ENCODE measurements at places on chromosomes 5 and 9.

DNA sequence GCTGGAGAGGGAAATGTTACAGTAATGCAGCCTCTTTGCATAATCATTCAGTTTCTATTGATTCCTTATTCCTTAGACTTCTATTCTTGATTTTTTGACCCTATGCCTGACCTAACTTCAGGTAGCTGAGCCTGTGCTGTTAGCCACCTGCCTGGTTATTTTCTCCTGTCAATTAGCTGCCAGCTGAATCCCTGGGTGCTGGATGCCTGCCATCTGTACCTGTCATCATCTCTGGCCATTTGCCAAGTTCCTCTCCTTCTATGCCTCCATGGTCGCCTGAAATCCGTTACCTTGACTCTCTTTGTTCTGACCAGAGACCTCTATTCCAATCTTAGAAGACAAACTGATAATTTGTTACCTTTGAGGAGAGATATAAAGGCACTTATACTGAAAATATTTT lies 178.3 kb downstream of the CAVIN4 start:
- no peak for DNase-seq

DNA sequence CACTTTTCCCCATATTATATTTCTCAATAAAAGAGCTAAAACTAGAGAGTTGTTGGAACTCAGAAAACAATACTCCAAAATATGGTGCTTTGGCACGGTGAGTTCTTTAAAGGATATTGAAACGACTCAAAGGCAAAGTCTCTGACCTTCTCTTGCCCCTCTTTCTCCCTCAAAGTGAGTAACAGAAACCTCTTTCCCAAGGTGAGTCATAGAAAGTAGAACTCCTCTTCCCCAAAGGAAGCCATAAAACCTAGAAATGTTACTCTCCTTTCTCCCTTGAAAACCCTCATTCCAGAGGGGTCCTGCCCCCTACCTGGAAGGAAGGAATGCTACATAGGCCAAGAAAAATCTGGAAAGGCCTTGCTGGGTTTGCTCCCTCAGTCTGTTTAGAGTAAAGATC lies 47.5 kb downstream of the RAPGEF6 start:
- DNase-seq, result no peak

- no peak for DNase-seq
Observed at GRCh38 chr9:122051351-122052321, 41.5 kb downstream of the TTLL11 start.

- DNase-seq, result no peak
Observed at GRCh38 chr5:120298981-120299380, 165.1 kb upstream of the PRR16 start.

- DNase-seq, result peak; percentile 15
Observed at GRCh38 chr5:131810510-131811249, 13.9 kb upstream of the FNIP1 start.

DNA sequence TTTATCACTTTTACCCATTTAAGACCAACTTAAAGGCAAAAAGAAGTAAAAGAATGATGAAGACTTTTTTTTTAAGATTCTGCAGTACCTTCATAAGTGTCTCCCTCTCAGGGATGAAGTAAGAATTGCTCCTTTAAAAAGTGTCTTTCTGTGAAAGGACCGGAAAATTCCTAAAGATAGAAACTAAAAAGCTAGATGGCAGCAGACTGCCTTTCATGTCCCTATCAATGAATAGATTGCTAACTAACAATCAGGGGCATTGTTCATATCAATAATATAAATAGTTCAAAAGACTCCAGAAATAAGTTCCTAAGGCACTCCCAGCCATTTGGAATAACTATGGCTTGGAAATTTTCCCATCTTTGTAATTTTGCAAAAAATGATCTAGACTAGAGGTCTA lies 558.0 kb downstream of the PDE4D start:
- DNase-seq, result no peak

- DNase-seq, result no peak
Observed at GRCh38 chr5:65555287-65555686, 7.7 kb downstream of the CENPK start.

GRCh38 chr5:36939969-36940858 lies 63.6 kb downstream of the NIPBL start:
- DNase-seq, result no peak

DNA sequence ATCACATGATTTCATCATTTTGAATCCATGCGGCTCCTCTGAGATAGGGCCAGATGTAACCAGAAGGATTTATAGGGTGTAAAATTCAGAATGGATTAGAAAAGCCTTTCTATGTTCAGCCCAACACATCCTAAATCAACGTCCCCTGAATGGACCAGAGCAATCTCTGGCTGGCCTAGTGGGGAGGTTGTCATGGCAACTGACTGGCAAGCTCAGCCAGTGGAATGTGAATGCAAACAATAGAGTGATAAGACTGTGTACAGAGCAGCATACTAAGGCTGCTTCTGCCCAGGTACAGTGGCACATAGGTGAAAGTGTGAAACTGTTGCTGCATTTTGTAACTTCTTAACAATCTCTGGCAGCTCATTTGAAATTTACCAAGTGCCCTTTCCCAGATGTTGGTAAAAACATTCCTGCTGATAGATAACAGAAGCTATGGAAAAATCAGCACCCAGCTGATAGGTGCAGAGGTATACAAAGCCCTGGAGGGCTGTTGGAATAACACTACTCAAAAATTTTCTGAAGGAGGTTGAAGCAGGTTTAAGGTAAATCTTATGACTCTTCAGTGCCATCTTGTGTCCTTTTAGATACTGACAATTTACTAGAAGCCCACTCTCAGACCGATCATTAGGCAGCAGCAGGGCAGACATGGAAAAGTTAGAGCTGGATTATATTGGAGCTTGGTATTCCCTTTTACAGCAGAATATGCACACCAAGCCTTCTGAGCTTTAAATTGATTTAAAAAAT lies 267.2 kb downstream of the RAB3C start:
- DNase-seq, result peak; percentile 17

DNA sequence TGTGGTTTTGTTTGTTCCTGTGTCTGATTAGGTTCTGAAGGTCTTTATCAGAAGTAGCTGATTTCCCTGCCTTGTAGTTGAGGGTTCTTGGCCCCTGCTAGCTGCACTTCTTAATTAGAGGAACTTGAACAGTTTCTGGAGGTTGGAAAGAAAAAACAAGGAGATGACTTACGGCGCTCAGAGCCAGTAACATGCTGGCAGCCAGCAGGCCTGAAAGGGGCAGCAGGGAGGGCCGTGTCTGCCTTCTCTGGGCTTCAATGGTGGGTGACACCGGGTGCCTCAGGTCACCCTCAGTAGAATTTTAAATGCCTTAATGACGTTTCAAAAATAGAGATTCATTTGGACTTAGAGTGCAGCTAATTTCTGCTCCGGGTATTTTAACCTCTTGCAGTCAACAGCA lies 15.8 kb downstream of the UBE2QL1 start:
- no peak for DNase-seq

GRCh38 chr5:14880688-14881087 lies 9.1 kb upstream of the ANKH start:
- DNase-seq, result no peak

- DNase-seq, result no peak
Observed at GRCh38 chr9:97753975-97754374, 56.8 kb upstream of the XPA start.

DNA sequence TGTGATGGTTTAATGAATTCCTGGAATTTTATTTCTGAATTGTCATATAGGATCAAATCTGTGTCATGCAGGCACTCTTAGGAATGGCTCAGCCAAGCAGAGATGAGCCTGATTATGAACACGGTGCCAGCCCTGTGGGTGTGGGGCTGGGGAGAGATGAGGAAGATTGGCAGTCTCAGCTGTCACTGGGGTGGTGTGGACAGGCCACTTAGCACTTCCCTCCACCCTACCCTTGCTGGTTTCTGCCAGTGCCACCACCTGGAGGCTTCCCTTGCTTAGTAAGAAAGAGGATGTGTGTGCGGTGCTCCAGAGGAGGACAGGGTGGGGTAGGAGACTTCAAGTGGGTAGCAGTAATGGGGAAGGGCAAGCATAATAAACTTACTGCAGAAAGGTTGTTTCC lies 226.6 kb downstream of the CD180 start:
- no peak for DNase-seq

DNA sequence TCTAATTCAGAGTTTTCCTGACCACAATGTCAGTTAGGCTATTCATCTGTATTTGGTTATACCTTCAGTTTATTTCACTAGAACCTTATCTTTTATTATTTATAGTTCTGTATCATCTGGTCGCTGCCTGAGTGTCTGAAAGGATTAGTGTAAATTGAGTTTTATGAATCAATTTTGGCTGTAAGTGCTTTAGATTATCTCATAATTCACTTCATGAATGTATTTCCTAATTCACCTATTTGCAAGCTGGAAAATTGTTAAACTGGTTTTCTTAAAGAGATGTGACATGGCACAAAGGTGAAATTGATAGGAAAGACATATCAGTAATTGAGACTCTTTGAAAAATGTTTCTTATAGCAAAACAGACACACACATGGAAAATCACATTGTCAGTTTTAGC lies 242.4 kb upstream of the ACO1 start:
- DNase-seq, result no peak

- no peak for DNase-seq
Observed at GRCh38 chr5:169635936-169636335, 1.1 kb upstream of the DOCK2 start.

- DNase-seq, result no peak
Observed at GRCh38 chr5:43570450-43571158, 13.7 kb upstream of the PAIP1 start.
